ENCODE measurements at places on chromosomes 12 and 14. TPM values are rescaled to one million over a fixed set of nuclear protein-coding genes. Genes with fewer than 3 reads are reported as not detected.

GRCh38 chr12:56661979-56662638 lies 16.3 kb upstream of the ATP5F1B start:
- no peak for DNase-seq

DNA sequence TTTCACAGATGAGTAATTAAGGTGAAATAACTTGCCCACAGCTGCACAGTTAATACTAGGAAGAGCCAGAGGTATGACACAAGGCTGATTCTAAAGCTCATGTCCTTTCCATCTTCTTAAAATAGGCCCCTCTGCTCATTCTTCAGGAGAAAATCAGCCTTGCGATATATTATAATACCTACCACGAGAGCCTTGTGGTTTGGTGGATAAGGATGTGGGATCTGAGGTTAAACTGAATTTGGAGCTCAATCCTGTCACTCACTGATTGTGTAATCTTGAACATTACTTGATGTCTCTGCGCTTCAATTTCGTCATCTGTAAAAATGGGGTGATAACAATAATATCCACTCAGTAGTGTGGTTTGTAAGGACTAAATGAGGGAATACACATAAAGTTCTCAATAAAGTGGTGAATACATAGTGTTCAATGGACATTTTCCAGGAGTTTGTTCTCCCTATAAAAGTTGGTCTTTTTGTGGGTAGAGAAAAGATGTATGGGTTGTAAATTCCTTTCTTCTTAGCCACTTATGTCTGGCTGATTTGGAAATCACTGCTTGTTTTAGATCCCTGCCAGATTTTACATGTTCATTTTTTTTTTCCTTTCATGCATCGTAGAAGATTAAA lies 25.1 kb upstream of the ATP2B1 start:
- DNase-seq, result peak; percentile 29

GRCh38 chr12:94582591-94582990 lies 67.8 kb downstream of the TMCC3 start:
- DNase-seq, result no peak

GRCh38 chr12:57236201-57236924 lies 6.9 kb downstream of the SHMT2 start:
- DNase-seq, result no peak

GRCh38 chr14:68627868-68628604 lies 164.8 kb downstream of the ZFP36L1 start:
- no peak for DNase-seq

DNA sequence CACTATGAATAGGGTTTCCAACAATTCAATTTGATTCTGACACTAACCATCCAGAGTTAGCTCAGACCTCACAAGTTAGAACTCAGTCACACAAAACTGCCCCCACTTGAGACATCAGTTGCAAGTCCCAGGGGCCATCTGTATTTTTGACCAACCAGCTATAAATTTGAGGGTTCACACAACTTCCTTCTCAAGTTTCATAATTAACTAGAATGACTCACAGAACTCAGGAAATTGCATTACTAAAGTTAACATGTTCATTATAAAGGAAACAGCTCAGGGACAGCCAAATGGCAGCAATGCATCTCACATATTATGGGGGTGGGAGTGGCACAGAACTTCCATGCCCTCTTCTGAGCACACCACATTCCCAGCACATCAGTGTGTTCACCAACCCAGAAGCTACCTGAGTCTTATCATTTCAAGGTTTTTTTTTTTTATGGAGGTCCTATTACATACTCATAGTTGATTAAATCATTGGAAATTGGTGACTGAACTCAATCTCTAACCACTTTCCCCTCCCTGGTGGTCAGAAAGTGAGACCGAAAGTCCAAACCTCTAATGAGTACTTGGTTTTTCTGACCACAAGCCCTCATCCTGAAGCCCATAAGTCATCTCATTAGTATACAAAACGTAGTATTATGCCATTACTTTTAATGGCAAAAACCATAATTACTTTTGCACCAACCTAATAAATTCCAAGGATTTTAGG lies 1721.5 kb upstream of the SEL1L start:
- DNase-seq, result peak; percentile 90

TAS2R19 gene
- total RNA-seq, result 5.2 TPM

E2F7 gene
- 26.7 TPM for total RNA-seq

WNT1 gene
- total RNA-seq, result not detected

LHX5 gene
- not detected for total RNA-seq
